ENCODE measurements at places on chromosomes 7 and 10.

GRCh38 chr7:37645282-37646050 is 38.1 kb upstream of the GPR141 start:
- peak; percentile 81 for DNase-seq

GRCh38 chr7:24729365-24730017 is 27.8 kb downstream of the GSDME start:
- no peak for DNase-seq

DNA sequence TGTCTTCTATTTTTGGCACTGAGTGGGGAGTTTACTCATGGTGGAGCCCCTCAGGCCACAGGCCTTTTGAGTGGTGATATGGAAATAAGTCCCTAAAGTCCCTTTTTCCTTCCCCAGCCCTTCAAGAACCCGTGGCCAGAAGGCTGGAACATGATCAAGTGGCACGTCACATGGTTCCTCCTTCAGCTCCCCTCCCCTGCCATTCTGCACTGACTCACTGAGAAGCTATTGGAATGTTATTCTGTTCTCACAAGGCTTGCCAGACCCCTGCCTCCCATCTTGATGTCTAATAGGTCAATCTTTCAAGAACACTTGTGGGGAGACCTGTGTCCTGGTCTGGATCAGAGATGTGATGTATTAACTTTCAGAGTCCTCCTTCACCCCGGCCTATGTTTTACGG is 279.8 kb downstream of the SEC23IP start:
- DNase-seq: no peak

GRCh38 chr10:43686414-43686813 is 37.7 kb upstream of the ZNF32 start:
- DNase-seq: no peak

- no peak for DNase-seq
These were observed 113.4 kb downstream of the FGFR2 start for GRCh38 chr10:121484816-121485215.

- no peak for DNase-seq
These were observed 28.8 kb upstream of the ICA1 start for GRCh38 chr7:8290645-8291308.

DNA sequence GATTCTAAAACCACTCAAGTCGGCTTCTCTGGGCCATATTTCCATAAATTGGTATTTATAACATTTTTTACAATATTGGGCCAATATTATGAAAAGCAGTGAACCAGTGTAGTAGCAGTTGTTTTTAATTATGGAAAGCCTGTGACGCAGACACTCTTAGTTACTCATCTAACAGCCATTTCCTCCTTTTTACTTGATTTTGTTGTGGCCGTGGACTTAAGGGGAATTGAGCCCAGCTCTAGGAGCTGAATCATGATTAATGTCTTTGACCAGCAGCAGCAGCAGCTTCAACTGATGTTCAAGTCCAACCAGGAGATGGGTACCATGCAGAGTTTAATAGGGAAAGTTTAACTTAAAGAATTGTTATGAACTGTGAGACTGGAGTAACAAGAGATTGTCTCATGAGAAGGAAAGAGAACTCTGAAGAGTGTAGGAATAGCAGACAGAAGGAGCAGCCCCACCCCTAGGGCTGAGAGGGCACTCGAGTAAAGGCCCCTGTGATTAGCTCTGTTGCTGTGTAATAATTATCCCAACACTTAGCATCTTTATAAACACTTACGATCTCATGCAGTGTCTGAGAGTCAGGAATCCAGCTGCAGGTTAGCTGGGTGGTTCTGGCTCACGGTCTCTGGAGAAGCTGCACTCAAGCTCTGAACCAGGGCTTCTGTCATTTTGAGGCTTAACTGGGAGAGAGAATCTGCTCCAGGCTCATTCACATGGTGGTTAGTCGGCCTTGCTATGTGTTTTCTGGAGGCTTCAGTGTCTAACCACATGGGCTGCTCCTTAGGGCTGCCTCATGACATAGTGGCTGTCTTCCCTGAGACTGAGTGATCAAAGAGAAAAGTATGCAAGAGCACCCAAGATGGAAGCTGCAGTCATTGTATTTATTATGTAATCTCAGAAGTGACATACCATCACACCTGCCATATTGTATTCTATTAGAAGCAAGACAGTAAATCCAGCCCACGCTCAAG is 4.6 kb downstream of the LANCL2 start:
- peak; percentile 37 for DNase-seq

- no peak for DNase-seq
These were observed 259.6 kb upstream of the PLXDC2 start for GRCh38 chr10:19556666-19557065.

- DNase-seq: no peak
These were observed 16.7 kb upstream of the SUN1 start for GRCh38 chr7:815284-816216.

DNA sequence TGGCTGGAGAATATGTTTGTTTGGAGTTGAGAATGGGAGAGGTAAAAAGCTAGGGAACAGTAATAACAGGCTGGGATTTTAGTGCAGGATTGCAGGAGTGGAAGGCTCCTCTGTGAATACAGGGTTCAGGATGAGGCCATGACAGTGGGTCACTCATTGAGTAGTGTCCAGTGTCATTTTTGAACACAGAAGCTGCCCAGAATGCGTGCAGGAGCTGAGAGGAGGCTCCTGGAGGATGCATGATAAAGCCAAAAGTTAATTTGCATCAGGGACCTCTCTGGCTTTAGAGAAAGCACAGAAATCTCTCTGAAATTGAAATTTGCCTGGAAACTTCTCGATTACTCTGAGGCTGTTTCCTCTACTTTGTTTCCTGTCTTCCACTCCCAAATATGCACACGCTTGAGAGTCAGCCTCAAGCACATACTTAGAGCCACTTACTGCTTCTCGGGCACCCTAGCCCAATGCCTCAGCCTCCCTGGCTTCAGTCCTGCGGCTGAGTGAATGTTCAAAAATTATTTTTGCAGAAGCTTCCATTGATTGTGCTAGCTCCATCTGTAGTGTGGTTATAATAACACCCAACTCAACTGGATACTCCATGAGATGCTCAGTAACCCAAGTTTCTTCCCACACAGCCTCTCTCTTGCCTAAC is 1.8 kb upstream of the GALNT17 start:
- DNase-seq: no peak

DNA sequence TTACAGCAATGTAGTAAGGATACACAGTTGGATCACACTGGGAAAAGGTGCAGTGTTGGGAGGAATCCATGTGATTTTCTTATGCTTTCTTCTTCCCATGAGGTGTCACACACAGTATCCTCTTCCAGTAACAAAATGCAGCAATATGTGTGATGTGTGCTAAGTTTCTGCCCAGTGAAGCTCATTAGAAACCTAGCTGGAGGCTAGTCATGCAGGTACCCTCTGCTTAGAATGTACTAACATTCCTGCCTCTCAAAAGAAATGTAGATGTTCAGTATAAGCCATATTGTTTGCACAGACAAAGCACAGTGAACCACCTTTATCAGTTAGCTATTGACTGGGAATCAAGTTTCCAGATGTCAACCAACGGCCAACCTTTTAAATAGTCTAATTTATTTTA is 12.9 kb upstream of the KCND2 start:
- no peak for DNase-seq

- no peak for DNase-seq
These were observed 38.3 kb downstream of the CAMK1D start for GRCh38 chr10:12387561-12388210.

- no peak for DNase-seq
These were observed 21.7 kb downstream of the RNF32 start for GRCh38 chr7:156662277-156662676.

- peak; percentile 6 for DNase-seq
These were observed 100.2 kb downstream of the ACTR3B start for GRCh38 chr7:152859781-152860191.

- DNase-seq: no peak
These were observed 135.5 kb downstream of the BICC1 start for GRCh38 chr10:58648131-58648530.

DNA sequence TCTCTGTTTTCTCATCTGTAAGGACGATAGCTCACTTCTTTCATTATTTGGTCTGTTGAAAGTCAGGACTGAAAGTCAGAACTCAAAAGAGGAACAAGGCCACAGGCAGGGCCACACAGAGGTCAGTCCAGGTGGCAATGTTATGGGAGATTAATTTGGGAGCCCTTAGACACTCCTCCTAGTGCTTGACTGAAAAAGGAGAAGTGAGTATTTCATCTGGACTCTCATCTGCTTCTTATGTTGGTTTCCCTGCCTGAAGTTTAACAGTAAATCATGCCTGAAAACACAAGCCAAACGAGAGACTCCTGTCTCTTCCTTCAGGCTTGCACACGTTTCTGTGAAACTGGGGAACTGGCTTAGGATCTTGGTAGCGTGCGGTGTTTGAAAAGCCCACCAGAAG is 248.5 kb downstream of the BUB3 start:
- peak; percentile 24 for DNase-seq

GRCh38 chr7:14218338-14218737 is 228.9 kb upstream of the ETV1 start:
- no peak for DNase-seq

GRCh38 chr7:12884856-12885440 is 197.5 kb downstream of the ARL4A start:
- DNase-seq: no peak

DNA sequence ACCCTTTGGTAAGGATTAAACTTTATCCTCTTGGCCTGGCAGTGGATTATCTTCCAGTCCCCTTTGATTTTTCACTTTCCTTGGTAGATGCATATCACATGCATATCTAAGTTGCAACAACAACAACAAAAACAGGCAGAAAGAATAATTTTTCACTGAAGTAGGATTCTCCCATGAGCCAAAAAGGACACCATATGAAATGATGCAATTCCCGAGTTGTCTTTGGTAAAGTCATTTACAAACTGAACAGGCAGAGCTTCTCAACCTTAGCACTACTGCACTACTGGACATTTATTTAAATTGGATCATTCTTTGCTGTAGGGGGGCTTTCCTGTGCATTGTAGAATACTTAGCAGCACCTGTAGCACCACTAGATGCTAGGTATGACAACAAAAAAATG is 195.0 kb downstream of the RELN start:
- no peak for DNase-seq

DNA sequence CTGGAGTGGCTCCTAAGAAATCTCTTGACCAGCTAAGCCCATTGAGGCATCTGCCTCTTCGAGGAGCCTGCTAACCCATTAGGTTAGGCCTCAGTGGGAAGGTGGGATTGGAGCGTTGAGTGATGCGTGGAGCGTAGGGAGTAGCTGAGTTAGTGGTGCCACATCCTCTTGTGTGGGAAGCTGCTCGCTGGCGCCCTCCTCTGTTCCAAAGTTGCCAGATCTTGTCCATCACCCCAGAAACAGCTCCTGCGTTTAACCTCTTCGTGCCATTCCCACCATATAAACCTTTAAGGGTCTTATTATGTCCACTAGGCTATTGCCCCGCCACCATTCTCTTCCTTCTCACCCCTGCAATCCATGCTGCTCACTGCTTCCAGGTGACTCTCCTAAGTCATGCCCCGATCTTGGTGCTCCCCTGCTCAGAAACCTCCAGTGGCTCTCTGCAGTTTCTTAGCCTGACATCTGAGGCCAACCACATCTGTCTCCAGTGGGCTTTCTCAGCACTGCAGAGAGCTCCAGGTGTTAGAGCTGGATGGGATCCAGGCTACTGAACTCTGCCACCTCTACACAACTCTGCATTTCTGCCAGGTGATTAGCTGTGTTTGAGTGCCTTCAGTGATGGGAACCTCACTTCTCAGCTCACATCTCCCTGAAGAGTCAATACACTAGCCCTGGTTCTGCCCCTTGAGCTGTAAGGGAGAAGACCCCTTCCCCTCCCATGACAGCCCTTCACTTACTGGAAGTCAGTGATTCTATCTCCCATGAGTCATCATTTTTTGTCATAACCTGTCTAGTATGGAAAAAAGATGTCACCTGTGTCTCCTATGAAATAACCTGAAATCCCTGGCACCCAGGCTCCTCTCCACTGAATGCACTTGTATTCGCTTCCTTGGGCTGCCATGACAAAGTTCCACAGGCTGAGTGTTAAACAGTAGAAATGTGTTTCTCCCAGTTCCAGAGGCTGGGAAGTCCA is 65.0 kb upstream of the FGFR2 start:
- DNase-seq: no peak

DNA sequence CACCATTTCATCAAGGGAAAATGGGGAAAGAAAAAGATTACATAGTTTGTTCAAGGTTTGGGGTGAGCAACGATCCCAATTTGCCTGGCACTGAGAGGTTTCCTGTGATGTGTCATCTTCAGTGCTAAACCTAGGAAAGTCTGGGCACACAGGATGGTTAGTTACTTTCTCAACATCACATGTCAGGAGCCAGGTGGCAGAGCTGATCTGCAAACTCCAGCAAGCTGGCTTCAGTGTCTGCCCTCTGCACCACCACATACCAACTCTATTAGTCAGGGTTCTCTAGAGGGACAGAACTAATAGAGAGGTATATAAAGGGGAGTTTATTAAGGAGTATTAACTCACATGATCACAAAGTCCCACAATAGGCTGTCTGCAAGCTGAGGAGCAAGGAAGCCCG is 11.3 kb downstream of the ADAM12 start:
- DNase-seq: no peak

GRCh38 chr7:13540429-13540828 is 449.0 kb downstream of the ETV1 start:
- DNase-seq: no peak

DNA sequence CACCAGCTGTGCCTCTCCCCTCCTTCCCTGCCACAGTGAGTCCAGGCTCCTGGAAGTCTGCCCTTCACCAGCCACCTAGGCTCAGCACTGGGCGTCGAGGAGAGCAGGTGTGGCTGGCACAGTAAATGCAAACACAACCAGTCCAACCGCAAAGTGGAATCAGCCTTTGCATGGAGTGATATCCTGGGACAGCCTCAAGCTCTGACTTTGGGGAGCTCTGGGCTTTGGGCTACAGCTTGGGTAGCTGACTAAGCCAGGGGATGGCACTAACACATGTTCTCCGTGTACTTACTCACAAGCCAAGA is 312.4 kb downstream of the KCNMA1 start:
- DNase-seq: no peak

DNA sequence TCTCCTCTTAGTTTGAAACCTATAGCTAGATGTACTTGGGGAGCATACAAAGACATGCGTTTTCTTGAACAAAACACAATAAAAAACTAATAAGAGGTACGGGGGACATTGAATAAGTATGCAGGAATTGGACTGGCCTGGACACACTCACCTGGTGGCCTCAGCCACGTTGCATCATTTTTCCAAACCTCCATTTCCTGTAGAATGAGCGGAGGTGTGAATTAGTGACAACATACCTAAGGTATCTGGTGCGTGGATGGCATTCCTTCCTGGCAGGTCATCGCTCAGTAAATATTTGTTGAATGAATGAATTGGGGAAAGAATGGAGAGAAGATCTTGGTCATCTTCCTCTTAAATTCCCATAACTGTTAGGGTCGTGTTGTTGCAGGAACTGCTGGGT is 103.2 kb upstream of the CTBP2 start:
- DNase-seq: no peak

- DNase-seq: no peak
These were observed 17.2 kb upstream of the GATA3 start for GRCh38 chr10:8037199-8037801.

- DNase-seq: no peak
These were observed 124.5 kb downstream of the BAMBI start for GRCh38 chr10:28801869-28802268.

GRCh38 chr10:19488592-19489280 is 327.5 kb upstream of the PLXDC2 start:
- no peak for DNase-seq
